Epithelial cell of proximal tubule (primary cell): ENCODE measurements at places on chromosomes 16 and 17. TPM values are rescaled to one million over a fixed set of nuclear protein-coding genes. Genes with fewer than 3 reads are reported as not detected.

- DNase-seq: no peak
Observed at GRCh38 chr17:74858672-74859458, 820 bp downstream of the GRIN2C start.

DNA sequence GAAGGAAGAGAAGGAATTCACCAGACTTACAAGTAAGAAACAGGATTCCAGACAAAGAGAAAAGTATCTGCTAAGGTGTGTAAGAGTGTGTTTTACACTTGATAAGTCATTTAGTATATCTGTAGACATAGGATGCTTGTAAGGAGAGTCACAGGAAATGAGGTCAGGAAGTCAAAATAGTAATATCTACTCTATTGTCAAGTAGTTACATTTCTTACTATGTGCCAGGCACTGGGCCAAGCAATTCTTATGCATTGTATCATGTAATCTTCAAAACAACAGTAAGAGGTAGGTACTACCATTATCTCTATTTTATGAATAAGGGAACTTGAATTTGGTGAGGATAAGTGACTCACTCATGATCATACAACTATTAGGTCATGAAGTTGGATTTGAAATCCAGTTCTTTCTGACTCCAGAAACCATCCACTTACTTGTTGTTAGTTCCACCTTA is 129.1 kb downstream of the SNX11 start:
- DNase-seq: no peak

DNA sequence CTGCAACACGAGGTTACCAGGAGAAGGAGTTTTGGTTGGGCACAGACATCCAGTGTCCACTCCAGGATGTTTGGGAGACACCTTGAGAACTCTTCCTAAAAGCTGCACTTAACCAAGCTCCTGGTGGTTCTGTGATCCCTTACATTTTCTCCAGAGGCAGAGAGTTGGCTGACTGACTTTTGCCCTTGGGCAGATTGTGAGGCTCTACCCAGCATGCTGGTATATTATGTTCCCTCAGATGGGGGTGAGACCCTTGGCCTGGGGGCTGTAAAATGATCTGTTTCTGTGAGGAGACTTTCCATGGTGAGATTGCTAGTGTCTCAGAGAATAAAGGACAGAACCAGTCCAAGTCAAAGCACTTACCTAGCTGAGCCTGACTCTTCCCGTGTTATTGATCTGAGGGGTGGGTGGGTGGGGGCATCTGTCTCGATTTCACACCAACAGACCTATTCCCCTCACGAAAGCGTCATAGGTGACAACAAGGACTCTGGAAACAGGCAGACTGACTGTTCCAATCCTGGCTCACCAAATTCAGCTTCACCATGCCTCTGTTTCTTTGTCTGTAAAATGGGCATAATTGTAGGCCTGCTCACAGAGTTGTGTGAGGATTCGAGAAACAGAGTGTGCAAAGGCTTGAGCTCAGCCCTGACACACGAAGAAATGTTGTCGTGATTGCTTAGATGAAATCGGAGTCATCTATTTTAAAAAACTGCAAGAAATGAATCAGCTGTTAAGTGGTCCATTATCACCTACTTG is 12.2 kb downstream of the USB1 start:
- DNase-seq: no peak

GRCh38 chr17:45306094-45306493 is 10.7 kb downstream of the MAP3K14 start:
- no peak for DNase-seq

DNA sequence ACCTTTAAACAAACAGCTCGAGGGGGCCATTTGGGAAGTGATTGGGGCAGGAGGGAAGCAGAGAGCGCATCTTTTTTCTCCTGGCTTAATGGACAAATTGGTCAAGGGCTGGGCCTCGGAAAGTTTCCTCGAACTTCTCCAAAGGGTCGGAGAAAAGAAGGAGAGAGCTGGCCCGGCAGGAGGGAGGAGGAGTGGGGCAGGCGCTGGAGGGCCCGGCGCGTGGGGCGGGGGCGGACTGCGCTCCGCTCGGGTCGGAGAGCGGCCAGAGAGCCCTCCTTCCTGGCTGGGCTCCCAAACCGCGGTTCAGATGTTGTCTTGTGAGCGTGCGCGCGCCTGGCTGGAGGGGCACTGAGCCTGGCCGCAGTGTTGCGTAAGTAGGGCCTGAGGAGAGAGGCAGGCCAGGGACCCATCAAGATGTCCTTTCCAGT is 1.2 kb downstream of the MMP2 start:
- DNase-seq: no peak

DNA sequence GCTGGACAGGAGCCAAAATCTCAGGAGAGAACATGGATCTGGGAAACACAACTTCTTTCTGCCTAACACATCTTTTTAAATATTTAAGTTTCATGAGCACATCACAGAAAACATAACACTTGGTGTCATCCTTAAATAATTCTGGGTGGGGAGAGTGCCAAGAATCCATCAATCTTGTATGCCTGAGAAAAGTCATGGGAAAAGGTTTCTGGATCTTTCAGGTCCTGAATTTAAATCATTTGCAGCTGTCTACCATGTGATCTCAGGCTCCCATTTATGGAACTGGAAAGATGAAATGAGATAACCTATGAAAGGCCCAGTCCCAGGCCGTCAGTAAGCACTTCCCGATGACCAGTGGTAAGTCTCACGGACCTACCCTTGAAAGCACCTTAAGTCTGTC is 15.1 kb downstream of the CDH11 start:
- no peak for DNase-seq

Gene C17orf67
- total RNA-seq: 0.17 and 0.43 TPM in 2 replicates

Gene HEATR9
- total RNA-seq: not detected in 2 replicates
